ENCODE measurements at places on chromosomes 2 and 18.

GRCh38 chr18:29250259-29250658 lies 1073.3 kb upstream of the CDH2 start:
- no peak for DNase-seq

GRCh38 chr18:48228301-48228715 lies 180.9 kb downstream of the ZBTB7C start:
- DNase-seq: no peak

DNA sequence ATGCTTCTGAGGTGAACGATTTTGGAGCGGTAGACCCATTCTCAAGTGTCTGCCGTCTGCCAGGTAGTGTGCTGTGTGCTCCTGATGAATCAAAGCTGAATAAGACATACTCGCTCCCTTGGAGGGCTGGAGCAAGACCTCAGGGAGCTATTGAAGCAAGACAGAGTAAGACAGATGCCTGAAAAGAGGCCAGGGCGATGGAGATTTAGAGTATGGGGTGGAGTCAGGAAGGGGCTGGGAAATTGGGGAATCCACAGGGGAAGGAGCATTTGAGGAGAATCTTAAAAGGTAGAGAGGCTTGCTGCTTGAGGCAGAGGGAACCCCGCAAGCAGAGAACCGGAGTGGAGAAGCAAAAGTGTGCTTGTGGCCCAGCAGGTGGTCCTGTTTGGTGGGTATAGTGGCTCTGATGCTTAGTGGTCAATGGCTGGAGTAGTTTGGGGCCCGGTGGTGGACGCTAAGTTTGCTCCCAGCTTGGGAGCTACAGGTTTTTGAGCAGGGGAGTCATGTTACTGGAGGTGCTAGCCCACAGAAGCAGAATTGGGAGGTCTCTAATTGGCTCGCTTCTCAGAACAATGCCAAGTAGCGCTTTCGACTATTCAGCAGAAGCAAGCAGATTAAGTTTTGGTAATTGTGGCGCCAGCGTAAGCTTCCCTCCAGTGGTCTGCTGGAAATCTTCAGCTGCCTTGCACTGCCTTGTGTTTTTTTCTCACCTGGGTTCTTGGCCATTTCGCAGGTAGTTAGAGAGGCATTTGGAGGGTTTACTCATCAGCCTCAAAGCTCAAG lies 2.0 kb downstream of the CNNM4 start:
- DNase-seq: no peak

GRCh38 chr2:159137511-159138241 lies 148.8 kb downstream of the WDSUB1 start:
- DNase-seq: no peak

- DNase-seq: no peak
These were observed 44.4 kb upstream of the TWSG1 start for GRCh38 chr18:9290156-9290555.

DNA sequence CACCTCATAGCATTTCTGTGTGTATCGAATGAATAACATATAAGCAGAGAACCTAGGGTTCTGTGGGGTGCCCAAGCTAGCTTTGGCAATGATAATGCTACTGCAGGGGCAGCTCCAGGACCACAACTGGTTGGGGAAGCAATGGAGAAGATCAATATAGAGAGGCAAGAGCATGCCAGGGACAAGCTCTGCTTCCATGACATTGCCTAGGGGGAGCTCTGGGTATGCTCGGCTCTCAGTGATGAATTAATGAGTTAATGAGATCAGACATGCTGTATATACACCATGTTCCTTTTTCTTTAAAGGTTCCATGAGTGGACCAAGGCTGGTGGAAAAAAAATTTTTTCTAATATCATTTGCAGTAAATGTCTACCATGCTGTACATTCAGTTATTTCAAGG lies 618.4 kb downstream of the BCL11A start:
- DNase-seq: no peak

DNA sequence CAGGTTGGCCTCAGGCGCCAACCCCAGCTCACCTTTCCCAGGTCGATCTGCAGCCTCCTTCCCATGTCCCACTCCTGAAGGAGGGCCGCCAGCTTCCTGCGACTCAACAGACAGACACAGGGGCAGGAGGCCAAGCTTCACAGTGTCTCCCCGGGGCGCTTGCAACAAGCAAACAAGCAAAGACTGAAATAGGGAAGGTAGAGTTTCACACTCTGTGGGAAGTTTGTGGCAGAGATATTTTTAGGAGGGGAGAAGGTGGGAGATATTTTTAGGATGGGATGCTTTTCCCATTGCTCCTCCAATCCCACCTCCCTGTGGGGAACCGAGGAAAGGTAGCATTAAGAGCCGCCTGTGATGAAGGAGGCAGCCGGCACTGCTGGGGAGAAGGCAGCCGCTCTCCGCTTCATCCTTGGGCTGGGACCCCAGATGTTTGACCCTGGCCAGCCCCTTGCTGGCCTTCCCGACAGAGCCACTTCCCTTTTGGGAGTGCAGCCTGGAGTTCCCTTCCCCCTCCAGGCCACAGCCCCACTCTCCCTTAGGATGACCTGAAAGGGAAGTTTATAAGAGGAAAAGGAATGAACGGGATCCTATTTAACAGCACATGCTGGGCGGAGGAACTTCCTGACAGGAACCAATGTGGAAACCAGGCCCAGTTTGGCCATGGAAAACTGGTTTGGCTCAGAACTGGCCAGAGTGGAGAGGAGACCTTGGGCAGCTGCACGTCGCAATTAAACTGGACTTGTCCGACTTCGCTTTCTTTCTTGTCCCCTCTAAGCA lies 142.2 kb upstream of the SMAD2 start:
- DNase-seq: no peak

All from stimulated activated CD8-positive, alpha-beta memory T cell treated with anti-CD3 and anti-CD28 coated beads, Interleukin-12 subunit alpha, Interleukin-12 subunit beta, amount 100 ng/mL, for 4 hours (primary cell).